Endodermal cell (in vitro differentiated cells): ENCODE measurements at places on chromosomes 5 and 9. TPM values are rescaled to one million over a fixed set of nuclear protein-coding genes. Genes with fewer than 3 reads are reported as not detected.

SURF2 gene
- 15.5 to 19.4 TPM (median 18.0 TPM) in 3 replicates for total RNA-seq

ANKRD18A gene
- total RNA-seq, result 8.0 and 8.4 TPM in 2 replicates

PCDHAC2 gene
- total RNA-seq, result 0.27 to 1.5 TPM (median 0.49 TPM) in 3 replicates

SPAG8 gene
- 1.0 and 1.4 TPM in 2 replicates for total RNA-seq

ENG gene
- total RNA-seq, result 1.7 to 4.0 TPM (median 2.4 TPM) in 3 replicates

NPR3 gene
- 0.57 to 3.7 TPM (median 0.82 TPM) in 3 replicates for total RNA-seq

PLK2 gene
- 9.7 to 28.3 TPM (median 14.2 TPM) in 3 replicates for total RNA-seq

CBY3 gene
- not detected in 3 replicates for total RNA-seq

FCN2 gene
- total RNA-seq, result not detected in 2 replicates

CNTLN gene
- 10.4 to 13.3 TPM (median 12.4 TPM) in 3 replicates for total RNA-seq

DND1 gene
- total RNA-seq, result 0.28 to 1.1 TPM (median 0.29 TPM) in 3 replicates

OR1B1 gene
- total RNA-seq, result not detected in 3 replicates

CTXN3 gene
- not detected in 3 replicates for total RNA-seq

LRRC70 gene
- total RNA-seq, result 1.4 to 2.6 TPM (median 1.6 TPM) in 3 replicates

SLC36A2 gene
- 0.26 TPM in 1 of 3 replicates, not detected in the others for total RNA-seq

MRPS2 gene
- total RNA-seq, result 50.2 and 53.8 TPM in 2 replicates

HACD4 gene
- total RNA-seq, result 1.4 and 1.6 TPM in 2 replicates

ARL14EPL gene
- total RNA-seq, result not detected in 2 replicates

IL11RA gene
- total RNA-seq, result 11.3 to 13.1 TPM (median 12.7 TPM) in 3 replicates

VCAN gene
- total RNA-seq, result 302 and 363 TPM in 2 replicates

ADAM19 gene
- total RNA-seq, result 113 and 119 TPM in 2 replicates

TAF11L14 gene
- total RNA-seq, result not detected in 3 replicates

GRAMD2B gene
- 7.9 and 8.4 TPM in 2 replicates for total RNA-seq

PCDHA11 gene
- total RNA-seq, result 9.9 and 11.7 TPM in 2 replicates

PCDHB16 gene
- total RNA-seq, result 8.5 to 10.6 TPM (median 9.7 TPM) in 3 replicates

RASEF gene
- total RNA-seq, result 1.1 and 1.4 TPM in 2 replicates

ABCA1 gene
- 20.9 to 25.5 TPM (median 21.6 TPM) in 3 replicates for total RNA-seq

ADAMTS19 gene
- total RNA-seq, result 26.7 to 36.4 TPM (median 34.6 TPM) in 3 replicates

SNX2 gene
- 69.8 and 72.4 TPM in 2 replicates for total RNA-seq

GLRA1 gene
- not detected in 3 replicates for total RNA-seq

MAMDC2 gene
- 1.4 and 2.5 TPM in 2 replicates for total RNA-seq
